ENCODE measurements at places on chromosomes 11 and 22.

- DNase-seq, result no peak
Measured at GRCh38 chr22:20834725-20835124, 23.9 kb downstream of the PI4KA start.

DNA sequence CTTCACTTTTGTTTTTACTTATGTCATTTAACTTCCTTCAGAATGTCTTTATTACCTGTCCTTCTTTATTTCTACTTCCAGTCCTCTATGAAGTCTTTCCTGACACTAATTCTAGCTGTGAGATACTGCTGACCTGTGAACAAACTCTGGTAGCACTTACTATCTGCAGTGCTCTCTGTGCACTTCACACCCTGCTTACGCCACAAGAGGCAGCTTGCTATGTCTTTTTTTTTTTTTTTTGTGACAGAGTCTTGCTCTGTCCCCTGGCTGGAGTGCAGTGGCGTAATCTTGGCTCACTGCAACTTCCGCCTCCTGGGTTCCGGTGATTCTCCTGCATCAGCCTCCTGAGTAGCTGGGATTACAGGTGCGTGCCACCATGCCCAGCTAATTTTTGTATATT, 10.7 kb downstream of the STIM1 start:
- no peak for DNase-seq

GRCh38 chr22:28398355-28398754, 281.3 kb downstream of the TTC28 start:
- no peak for DNase-seq

DNA sequence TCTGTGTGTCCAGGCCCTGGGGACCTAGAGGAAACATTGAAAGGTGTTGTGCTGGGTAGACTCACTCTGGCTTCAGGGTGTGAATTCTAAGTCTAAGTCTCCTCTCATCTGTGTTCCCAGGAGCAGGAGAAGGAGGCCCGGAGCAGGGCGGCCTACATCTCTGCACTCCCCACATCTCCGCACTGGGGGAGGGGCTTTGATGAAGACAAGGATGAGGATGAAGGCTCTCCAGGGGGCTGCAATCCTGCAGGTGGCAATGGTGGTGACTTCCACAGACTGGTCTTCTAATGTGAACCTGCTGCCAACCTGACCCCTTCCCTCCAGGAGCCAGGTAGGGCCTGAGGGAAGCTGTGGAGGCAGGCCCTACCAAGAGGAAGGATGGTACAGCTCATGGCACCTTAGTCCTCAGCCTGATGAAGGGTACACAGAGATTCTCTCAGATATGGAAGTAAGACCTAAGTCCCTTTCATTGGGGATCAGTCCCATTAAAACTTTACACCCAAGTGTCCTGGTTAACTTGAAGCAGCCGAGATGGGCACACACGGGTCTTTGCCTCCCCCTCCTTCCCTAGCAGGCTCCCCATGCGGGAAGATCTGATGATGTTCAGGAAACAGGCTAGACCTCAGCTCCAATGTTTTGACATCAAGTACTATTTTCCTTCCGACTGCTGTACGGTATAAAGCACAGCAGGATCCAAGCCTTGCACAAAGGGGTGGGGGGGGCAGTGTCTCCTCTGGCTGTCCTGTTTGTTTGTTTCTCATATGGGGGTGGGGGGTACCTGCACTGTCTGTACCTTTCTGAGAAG, 25.0 kb downstream of the USP35 start:
- no peak for DNase-seq

GRCh38 chr11:17211286-17211685, 3.5 kb upstream of the PIK3C2A start:
- no peak for DNase-seq

- DNase-seq, result no peak
Measured at GRCh38 chr11:19805376-19805775, 92.7 kb downstream of the NAV2 start.

DNA sequence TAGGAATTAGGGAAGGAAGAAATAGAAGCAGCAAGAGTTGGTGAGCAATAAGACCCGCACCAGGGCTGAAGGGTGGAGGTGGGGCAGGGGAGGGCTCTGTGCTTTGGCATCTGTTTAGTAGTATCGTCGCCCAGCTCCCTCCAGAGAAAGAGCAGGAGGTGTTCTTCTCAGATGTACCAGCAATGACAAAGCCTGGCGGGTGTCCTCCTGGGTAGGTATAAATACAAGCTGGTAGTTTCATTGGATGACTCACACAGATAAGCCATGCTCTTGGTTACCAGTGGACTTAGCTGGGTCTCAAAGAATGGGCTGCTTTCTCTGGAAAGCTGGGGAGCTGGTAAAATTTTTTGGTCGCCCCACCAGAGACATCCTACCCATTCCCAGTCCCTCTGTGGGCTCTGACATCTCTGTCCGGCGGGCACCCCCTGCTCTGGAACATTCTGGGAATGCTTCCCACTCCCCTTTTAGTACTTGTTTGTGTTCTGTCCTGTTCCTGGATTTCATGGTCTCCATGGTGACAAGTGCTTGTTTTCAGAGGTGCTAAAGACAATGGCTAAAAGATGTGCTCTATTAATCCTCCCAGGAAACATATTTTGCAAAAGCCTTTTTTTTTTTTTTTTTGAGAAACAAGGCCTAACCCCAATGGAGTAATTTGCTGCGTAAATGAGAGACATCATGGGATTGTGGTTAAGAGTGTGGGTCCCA, 15.4 kb upstream of the TUBA8 start:
- DNase-seq, result no peak

DNA sequence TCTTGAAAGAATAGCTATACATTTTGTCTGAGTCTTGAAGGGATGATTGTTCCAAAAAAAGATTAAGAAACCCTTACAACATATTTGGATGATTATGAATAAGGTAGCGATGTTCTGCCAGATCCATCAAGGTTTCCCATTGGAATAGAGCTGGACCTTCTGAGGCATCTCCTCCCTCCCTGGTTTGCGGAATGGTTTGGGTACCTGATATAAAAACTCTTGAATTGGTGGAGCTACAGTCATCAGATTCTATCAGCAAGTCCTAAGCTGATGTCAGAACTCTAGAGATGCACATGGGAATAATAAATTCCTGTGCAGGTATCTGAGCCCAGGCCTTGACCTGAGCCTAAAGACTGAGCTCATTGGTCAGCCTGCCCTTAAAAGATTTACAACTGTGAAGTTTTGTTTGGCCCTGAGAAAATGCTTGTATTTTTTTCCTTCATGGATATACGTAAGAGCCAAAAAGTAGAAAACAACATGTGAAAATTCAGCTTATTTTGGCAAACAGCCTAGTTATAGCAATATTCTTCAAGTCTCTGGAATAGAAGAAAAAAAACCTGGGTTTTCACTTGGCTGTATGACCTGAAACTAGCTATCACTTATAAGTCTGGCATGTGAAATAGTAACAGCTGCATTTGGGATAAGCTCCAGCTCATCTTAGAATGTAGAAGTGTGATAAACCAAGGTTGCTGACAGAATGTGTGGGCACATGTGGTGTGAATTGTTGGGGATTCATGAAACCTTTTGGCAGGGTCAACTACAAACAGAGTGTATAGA, 265.7 kb upstream of the CTSC start:
- no peak for DNase-seq

GRCh38 chr22:46033256-46034200, 56.6 kb upstream of the WNT7B start:
- no peak for DNase-seq

- DNase-seq, result no peak
Measured at GRCh38 chr22:19800761-19801244, 40.2 kb downstream of the TBX1 start.

GRCh38 chr11:124896821-124897391, 759 bp downstream of the ROBO4 start:
- no peak for DNase-seq

DNA sequence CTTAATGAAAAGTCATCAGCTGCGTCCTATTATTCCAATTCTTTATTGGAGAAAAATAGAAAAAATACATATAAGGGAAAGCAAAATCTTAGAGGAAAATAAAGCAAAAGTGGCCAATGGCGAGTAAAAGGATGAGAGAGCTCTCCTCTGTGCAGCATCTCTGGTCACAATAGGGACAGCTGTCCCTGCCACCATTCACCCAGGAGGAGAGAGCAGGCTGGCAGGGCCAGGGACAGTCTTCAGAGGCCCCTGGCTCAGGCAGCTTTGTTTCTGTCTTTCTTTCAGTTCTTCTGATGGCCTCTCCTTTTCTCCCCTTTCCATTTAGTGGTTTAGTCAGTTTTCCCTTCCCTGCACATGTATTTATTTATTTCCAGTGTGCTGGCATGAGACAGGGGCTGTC, 941.3 kb downstream of the NTM start:
- DNase-seq, result no peak

- DNase-seq, result no peak
Measured at GRCh38 chr11:15826826-15827225, 529.5 kb downstream of the SOX6 start.

Data from GDM1 (cell line).